ENCODE measurements at places on chromosomes 2 and 18. TPM values are rescaled to one million over a fixed set of nuclear protein-coding genes. Genes with fewer than 3 reads are reported as not detected.

The PLEKHM3 gene
- total RNA-seq: 30.1 TPM

The GPR155 gene
- total RNA-seq: 17.3 TPM

The ACVR2A gene
- 76.9 TPM for total RNA-seq

The MDH1B gene
- 1.2 TPM for total RNA-seq

The SIX3 gene
- not detected for total RNA-seq

The ABHD1 gene
- not detected for total RNA-seq

The MYCN gene
- 3.3 TPM for total RNA-seq

The APOB gene
- total RNA-seq: 0.32 TPM

The C18orf63 gene
- total RNA-seq: not detected

The ZNF519 gene
- total RNA-seq: 34.7 TPM

The KYNU gene
- total RNA-seq: 9.8 TPM

The IL1R2 gene
- 0.37 TPM for total RNA-seq

The CDCA7 gene
- 10.1 TPM for total RNA-seq

The NEUROD1 gene
- total RNA-seq: not detected

The CHRND gene
- total RNA-seq: 1.3 TPM

The KCNG2 gene
- total RNA-seq: 0.21 TPM

The PELI1 gene
- 43.4 TPM for total RNA-seq

The GALNT5 gene
- 23.4 TPM for total RNA-seq

The PIK3C3 gene
- 82.9 TPM for total RNA-seq

DNA sequence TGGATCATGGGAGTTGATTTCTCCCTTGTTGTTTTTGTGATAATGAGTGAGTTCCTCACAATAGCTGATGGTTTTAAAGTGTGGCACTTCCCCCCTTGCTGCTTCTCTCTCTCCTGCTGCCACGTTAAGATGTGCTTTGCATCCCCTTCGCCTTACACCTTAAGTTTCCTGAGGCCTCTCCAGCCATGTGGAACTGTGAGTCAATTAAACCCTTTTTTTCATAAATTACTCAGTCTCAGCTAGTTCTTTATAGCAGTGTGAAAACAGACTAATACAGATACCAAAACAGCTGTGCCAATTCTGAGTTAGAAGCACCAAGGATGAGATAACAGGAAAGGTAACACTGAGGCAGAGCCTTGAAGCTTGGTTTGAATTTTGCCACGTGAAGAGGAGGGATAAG, 44.7 kb downstream of the ITSN2 start:
- no peak for DNase-seq

GRCh38 chr2:235678712-235679111, 184.9 kb downstream of the AGAP1 start:
- no peak for DNase-seq

GRCh38 chr2:45860136-45861121, 209.0 kb downstream of the PRKCE start:
- no peak for DNase-seq

GRCh38 chr18:45056926-45057325, 376.2 kb downstream of the SETBP1 start:
- DNase-seq: no peak

GRCh38 chr2:108560241-108560811, 26.1 kb downstream of the LIMS1 start:
- DNase-seq: no peak

DNA sequence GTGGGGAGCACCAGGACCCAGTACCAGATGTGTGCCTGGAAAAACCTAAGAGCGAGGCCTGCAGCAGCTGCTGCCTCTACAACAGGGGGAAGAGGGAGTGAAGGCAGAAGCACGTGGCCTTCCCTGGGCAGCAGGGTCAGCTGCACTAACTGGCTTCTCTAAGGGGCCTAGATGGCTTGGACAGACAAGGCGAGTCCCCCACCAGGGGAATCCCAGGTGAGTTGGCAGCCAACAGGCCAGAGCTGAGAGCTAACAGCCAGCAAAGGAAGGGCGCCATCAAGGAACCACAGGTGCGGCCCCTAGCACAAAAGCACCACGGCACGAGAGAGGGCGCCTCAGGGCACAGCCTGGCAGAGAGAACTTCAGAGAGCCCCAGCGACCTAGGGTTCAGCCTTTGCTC, 19.8 kb upstream of the MAL start:
- DNase-seq: no peak

DNA sequence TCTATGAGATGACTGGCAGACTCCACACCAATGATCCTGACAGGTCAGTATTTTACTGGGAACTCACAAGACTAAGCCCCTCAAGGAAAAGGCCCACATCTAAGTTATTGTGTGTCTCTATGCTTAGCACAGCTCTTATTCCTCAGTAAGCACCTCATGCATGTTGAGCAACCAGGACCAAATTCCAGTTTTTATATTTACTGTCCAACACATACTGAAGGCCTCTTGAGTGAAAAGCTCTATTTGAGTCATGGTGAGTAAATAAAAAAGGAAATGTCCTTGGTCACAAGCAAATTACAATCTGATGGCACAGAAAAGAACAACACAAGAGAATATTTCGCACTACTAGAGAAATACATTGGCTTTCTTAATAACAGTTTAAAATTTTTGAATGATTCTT, 87.9 kb upstream of the ETAA1 start:
- no peak for DNase-seq

DNA sequence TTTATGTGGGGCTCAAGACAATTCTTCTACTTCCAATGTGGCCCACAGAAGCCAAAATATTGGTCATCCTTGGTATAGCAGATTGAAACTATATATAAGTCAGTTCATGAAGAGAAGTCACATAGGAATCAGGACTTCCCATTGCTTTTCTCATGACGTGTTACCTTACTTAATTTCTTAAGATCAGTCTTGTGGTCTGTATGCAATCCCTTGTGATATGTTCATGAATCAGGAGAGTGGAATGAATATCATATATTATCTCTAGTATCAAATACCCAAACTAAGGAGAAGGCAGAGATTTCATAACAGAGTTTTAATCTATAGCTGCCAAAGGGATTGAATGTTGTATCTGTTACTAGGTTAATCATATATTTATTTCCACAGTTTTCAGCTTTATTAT, 1390.4 kb downstream of the SUCLG1 start:
- DNase-seq: no peak

DNA sequence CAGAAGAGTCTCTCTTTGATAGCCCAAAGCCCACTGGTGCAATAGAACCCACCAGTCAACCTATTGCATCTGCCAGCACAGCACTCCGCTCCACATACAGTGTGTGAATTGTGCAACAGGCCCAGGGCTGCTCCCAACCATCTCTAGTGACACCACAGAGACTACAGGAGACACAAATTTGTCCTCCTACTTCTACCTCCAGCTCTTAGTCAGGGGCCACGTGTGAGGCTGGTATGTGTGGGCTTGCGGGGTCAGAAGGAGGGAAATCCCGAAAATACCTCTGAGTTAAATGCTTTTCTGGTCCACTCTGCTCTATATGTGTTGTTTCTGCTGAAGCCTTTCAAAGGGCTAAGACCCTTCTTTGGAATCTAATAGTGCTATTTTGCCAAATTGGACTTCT, 18.0 kb downstream of the DGUOK start:
- no peak for DNase-seq

- DNase-seq: no peak
Observed at GRCh38 chr2:60855989-60856669, 25.2 kb upstream of the REL start.

DNA sequence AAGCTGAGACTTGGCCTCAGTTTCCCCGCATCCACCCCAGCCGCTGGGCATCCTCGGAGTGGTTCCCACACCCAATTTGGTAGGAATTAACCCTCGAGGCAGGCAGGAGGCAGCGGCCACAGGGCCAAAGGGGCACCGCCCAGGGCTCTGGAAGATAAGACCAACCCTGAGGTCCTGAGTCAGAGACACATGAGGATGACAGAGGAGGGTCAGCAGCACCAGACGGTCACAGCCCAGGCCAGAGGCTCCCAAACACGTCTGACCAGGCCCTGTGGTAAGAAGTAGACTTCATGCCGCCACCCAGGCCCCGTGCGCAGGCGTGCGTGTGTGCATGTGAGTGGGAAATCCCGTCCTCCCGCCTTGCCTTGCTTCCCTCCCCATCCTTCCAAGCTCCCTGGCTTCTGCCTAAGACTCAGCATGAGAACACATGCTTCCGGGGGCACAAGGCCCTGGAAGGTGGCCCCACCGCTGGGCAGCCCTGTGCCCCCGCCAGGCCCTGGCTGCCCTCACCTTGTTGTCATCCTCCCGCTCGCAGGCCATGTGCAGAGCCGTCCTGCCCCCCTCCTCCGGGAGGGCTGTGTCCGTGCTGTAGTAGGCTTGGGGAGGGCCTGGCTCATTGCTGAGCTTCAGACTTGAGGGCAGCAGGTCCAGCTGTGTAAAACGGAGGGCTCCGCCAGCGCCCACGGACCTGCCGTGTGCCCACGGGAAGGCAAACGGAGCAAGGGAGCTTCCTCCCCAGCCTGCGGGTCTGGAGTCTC, 46.3 kb downstream of the ANKMY1 start:
- no peak for DNase-seq

- DNase-seq: no peak
Observed at GRCh38 chr2:137802038-137802437, 162.2 kb upstream of the HNMT start.

DNA sequence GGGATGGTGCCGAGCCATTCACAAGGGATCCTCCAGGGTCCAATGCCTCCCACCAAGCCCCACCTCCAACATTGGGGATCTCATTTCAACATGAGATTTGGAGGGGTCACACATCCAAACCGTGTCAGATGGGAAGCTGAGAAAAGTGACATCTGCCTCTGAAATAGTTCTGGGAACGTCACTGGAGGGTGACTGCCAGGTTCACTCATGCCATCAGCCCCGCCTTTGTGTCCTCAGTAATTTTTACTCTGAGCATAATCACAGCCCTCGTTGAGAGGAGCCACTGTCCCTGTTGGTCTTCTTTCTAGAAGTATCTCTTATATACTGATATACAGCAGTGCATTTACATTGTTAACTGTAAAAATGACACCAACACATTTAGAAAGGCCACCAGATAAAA, 67.4 kb downstream of the KLHL29 start:
- DNase-seq: no peak

GRCh38 chr2:43192744-43193651, 33.4 kb downstream of the ZFP36L2 start:
- no peak for DNase-seq

- DNase-seq: no peak
Observed at GRCh38 chr2:12797815-12798214, 81.1 kb downstream of the TRIB2 start.

GRCh38 chr2:167122389-167122788, 234.1 kb downstream of the XIRP2 start:
- DNase-seq: no peak

- DNase-seq: no peak
Observed at GRCh38 chr18:57801761-57802212, 1.3 kb downstream of the ATP8B1 start.

DNA sequence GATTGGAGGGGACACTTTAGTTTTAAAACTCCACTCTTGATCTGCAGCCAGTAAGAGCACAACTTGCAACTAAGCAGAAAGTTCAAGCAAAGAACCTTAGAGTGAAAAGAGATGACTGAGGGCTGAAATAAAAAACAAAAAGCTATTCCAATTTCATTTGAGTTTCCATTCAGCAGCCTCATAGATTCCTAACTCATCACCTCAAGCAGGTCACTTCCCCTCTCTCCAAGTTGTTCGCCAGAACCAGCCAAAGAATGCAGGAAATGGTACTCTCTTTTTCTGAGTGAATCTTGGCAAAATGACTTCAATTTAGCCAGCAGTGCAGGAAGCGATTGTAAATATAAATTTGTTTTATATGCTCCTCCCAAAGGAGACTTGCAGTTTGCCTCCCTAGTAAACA, 213.3 kb downstream of the SETBP1 start:
- DNase-seq: no peak

DNA sequence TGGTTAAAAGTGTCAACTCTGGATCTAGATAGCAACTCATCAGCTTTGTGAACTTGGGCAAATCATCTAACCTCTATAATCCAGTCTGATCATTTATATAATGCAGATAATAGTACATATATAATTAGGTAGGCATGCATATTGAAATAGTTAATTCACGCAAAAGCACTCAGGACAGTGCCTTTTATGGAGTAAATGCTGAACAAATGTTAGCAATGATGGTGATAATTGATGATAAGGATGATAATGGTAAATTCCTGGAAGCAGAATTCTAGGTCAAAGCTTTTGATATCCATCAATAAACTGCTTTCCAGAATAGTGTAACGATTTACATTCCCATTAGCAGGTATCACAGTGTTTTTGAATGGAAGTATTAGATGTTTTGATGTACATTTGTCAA, 59.7 kb upstream of the CYP26B1 start:
- DNase-seq: no peak

DNA sequence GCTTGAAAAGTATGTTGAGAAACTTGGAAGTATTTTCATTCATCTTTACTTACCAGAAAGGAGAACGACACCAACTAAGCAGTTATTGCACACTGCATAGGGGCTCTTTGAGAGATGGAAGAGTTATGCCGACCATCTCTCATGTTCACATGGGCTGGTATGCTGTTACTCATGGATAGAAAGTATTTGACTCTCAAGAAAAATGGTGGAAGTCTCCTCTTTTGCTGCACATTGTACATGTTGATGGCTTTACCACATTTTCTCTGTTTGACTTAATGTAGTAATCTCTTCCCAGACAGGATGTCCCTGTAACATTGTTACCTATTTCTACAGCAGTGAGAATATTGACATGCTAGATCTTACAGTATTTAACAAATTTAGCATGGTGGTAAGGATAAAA, 23.2 kb downstream of the CAB39 start:
- DNase-seq: no peak

- DNase-seq: no peak
Observed at GRCh38 chr2:235935773-235936172, 232.4 kb downstream of the GBX2 start.

- DNase-seq: no peak
Observed at GRCh38 chr2:65536596-65536995, 104.2 kb upstream of the SPRED2 start.

GRCh38 chr2:20674974-20675679, 8.2 kb downstream of the GDF7 start:
- DNase-seq: no peak
